ENCODE measurements at places on chromosomes 6 and 20.

DNA sequence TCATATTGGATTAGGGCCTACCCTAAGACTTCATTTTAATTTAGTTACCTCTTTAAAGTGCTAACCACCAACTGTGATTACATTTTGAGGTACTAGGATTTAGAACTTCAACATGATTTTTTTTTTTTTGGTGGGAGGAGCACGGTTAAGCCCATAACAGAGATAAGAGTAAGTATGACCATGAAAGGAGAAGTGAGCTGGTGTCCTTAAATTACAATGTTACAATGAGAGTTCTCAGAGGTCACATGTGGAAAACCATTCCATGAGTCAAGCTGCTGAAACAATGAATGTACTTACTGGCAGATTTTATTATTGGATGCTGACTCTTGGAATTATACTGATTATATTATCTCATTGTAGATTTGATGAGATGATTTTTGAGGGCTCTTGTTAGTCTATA is 779.3 kb upstream of the CITED2 start:
- no peak for DNase-seq

DNA sequence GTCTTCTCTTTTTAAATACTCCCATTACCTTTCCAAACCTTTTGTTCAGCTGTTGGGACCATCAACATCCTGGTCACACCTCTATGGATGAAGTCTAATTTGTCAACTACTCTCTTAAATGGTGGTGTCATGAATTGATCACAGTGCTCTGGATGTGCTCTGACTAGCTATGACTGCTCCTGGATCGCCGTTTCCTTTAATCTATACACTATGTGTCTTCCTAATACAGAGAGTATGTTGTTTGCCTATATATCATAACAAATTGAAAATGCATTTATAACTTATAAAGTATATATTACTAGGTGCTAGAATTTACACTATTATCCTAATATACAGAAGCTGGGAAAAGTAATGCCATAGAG is 357.5 kb downstream of the LAMA2 start:
- no peak for DNase-seq

DNA sequence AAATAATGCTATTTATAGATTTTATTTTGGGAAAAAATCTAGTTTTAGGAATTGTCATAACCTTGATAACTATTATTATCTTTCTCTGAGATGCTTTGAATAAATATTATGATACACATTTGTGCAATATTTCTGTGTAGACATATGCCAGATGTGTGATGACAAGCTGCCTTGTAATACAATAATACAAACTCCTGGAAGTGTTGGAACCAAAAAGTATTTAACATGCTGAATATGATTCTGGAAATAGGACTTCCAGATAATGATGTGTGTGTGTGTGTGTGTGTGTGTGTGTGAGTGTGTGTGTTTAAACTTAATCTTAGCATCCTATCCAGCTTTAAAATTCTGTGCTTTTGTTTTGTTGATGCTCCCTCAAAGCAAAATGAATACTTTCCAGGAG is 233.6 kb downstream of the ADGRB3 start:
- DNase-seq, result no peak

DNA sequence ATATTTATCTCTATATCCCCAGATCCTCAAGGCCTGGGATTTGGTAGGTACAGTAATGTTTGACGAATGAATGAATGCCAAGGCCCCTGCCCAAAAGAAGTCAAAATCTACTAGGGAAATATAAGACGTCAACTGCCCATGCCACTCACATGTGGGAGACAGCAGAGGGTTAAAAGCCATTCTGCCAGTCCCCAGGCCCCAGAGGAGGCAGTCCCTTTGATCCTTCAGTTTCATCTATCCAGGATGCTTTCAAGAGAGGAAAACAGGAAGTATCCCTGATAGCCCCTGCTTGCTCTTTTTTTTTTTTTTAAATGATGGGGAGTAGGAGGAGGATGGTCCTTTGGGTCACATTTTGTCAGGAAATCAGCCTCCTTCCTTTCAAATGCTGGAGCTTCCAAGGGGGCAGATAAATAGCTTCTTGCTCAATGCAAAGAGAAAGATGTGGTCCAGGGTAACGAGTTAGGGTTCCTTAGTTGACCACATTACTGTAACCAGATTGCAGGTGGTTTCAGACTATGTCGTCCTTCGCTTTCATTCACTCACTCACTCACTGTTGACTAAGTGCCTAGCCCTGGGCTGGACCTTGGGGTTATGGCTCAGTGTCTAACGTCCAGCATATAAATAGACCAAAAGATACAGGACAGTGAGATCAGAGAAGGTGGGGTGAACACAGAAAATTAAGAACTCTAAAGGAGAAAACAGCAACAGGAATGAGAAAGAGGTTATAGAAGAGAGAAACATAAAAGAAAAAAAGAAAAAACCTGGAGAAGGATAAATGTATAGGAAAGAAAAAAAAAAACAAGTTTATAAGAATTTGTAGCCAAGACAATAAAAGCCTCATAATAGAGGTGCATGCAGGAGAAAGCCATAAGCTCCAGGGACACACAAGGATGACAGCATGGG is 64.6 kb upstream of the PIM1 start:
- no peak for DNase-seq

DNA sequence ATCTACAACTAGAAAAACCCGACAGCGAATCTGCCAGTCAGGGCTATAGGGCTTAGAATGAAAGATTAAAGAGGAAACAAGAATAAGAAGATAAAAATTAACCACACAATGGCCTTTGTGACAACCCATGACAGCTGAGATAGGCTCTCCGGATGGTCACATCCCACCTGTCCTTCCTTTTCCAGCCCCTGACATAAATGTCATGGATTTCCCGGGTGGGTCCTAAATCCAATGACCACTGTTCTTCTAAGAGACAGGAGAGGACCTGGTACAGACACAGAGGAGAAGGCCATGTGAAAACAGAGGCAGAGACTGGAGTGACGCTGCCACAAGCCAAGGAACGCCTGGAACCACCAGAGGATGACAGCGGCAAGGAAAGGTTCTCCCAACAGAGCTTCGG is 41.8 kb downstream of the ATXN1 start:
- DNase-seq, result no peak

GRCh38 chr6:130680116-130680515 is 147.1 kb upstream of the SMLR1 start:
- DNase-seq, result no peak

DNA sequence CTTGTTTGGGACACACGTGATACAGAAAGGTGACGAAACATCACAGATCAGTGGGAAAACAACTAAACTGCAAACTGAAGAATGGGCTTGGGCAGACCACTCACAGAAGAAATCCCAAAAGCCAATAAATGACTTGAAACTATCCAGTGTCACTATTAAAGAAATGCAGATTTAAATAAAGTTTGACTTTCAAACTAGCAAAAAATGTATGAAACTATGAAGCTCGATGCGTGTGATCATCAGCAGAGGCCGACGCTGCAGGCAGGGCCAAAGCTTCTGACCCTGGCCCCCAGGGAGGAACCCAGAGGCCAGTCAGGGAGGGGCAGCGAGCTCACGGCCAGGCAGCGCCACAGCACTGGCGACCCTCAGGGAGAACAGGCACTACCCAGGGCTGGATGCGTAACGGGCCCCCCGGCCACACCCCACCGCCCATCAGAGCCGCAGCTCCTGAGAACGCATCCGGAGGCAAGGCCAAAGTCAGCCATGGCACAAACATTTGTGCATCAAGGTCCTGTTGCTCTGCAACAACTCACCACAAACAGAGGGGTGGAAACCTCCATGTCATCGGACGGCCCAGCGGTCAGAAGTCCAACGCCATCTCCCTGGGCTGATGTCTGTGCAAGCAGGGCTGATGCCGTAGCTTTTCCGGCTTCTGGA is 94.1 kb downstream of the YTHDF1 start:
- DNase-seq, result peak; percentile 9

- no peak for DNase-seq
Measured at GRCh38 chr6:148885925-148886845, 139.4 kb downstream of the UST start.

GRCh38 chr6:84641076-84641475 is 123.3 kb downstream of the TBX18 start:
- DNase-seq, result no peak

- DNase-seq, result no peak
Measured at GRCh38 chr6:63023726-63024125, 187.5 kb upstream of the FKBP1C start.

DNA sequence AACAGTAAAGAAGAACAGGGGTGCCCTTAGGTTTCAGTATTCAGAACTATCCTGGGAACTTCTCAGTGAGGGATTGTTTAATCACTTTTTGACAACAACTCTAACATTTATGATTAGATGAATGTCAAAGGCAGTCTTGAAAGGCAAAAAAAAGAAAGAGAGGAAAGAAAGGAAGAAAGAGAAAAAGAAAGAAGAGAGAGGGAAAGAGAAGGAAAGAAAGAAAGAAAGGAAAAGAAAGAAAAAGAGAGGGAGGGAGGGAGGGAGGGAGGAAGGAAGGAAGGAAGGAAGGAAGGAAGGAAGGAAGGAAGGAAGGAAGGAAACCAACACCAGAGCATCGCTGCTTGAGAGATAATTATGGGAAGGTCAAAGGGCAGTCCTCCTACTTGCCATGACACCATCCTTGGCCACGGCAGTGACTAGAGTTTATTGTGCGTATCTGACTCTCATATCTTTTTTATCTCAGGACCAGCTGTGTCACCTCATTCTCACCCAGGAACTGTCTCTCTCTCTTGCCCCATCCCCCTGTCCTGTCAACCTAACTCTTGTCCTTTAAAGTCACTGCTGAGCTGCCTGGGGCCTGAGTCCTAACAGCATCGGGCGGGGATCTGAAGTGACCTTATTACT is 96.8 kb upstream of the ATXN1 start:
- no peak for DNase-seq

GRCh38 chr6:121236984-121237383 is 97.3 kb downstream of the TBC1D32 start:
- no peak for DNase-seq

GRCh38 chr20:11926292-11926998 is 8.8 kb downstream of the BTBD3 start:
- DNase-seq, result no peak

DNA sequence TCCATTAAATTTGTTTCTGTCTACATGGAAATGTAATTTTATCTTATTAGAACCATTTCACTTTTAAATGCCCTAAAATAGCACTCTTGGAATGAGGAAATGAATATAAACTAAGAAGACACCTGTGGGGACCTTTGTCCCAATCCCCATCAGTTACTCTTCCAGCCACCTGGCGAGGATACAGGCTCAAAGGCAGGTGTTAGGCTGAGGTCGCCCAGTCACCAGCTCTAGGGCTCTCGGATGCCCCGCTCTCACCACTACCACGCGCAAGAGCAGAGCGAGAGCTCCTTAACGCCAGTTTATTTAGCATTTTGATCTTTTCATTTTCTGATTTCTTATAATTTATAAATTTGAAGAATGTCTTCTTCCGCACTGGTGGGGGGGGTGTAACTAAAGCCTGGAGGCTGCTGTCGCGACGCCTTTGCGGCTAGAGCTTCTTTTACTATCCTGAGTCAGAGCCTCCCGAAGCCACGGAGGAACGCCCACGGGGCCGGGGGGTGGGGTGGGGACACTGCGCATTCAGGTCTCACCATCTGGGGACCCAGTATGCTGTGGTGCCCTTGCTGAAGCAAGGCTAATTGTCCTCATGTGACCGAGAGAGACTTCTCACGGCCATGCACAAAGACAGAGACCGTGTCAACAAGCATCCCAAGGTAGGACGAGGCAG is 38.7 kb upstream of the AFDN start:
- DNase-seq, result no peak

- DNase-seq, result no peak
Measured at GRCh38 chr20:51959066-51959542, 156.8 kb upstream of the SALL4 start.

GRCh38 chr6:16670183-16670582 is 91.1 kb downstream of the ATXN1 start:
- no peak for DNase-seq

DNA sequence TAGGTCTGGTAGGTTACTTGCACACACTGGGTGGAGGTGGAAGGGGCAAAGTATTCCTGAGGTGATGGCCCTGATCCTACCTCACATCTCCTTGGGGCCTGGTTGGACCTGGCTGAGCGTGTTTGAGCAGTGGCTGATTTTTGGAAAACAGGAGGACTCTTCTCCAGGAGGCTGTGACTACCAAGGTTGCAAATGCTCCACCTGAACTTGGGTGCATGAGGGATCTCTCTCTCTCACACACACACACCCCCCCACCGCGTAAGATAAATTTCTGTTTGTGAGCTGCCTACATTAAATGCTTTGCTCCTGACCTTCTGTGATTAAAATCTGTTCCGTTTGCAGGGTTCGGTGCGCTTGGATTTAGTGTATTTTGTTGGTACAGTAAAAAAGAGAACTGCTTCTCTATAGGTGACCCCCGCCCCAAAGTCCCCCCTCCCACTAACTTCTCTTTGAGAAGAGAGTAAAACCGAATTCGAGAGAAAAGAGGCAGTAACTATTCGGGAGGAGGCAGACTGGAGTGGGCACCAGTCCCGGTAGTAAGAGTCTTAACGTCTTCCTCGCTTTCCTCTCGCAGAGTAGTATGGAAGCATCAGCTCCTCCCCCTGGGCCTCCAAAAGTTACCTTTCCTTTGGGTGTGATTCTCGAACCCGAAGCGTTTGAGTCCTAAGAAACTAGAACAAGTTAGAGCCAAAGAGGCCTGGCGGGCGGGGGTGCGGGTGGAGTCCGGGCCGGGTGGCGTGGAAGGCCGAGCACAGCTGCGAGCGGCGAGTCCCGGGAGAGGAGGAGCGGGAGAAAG is 585 bp upstream of the DSE start:
- no peak for DNase-seq

DNA sequence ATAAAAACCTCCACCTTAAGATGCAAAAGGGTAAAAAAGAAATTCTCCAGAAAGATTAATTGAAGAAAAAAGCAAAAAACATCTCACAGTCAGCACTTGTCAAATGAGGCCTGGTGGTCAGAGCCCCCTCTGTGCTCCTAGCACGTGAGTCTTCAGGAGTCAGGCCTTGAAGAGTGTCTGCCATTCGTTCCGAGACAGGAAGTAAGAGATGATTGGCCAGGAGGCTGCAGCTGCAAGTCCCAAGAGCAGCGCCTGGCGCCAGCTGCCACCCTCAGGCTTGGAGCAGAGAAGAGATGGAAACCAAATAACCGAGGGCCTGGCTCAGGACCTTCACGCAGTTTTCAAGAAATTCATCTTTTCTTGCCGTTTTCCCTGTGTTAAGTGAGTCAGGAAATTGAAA is 65.0 kb downstream of the FAM120B start:
- no peak for DNase-seq

DNA sequence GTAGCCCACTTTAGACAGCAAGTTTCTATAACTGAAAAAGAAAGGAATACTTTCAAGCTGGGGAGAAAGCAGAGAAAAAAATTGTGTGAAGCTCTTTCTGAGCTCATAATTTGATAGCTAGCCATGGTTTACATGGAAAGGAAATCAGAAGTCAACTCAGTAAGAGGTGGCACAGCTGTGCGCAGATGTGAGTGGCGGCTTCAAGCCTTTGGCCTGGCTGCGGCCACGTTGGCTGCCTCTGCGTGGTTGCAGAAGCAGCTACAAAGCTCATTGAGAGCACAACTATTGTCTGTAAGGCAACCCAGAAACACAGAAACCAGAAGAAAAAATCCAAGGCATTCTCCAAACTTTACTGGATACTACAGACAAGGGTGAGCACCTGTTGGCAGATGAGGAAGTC is 136.9 kb downstream of the SASH1 start:
- no peak for DNase-seq
